ENCODE measurements at places on chromosomes 6 and 20. TPM values are rescaled to one million over a fixed set of nuclear protein-coding genes. Genes with fewer than 3 reads are reported as not detected.

The BPIFB4 gene
- total RNA-seq, result not detected

The NRN1 gene
- total RNA-seq, result 6.4 TPM

The RSPH9 gene
- 0.58 TPM for total RNA-seq

The THBD gene
- 11.6 TPM for total RNA-seq

The PRSS16 gene
- 35.1 TPM for total RNA-seq

The SDCBP2 gene
- total RNA-seq, result 176 TPM

The EYS gene
- not detected for total RNA-seq

The FOXC1 gene
- 9.5 TPM for total RNA-seq

DNA sequence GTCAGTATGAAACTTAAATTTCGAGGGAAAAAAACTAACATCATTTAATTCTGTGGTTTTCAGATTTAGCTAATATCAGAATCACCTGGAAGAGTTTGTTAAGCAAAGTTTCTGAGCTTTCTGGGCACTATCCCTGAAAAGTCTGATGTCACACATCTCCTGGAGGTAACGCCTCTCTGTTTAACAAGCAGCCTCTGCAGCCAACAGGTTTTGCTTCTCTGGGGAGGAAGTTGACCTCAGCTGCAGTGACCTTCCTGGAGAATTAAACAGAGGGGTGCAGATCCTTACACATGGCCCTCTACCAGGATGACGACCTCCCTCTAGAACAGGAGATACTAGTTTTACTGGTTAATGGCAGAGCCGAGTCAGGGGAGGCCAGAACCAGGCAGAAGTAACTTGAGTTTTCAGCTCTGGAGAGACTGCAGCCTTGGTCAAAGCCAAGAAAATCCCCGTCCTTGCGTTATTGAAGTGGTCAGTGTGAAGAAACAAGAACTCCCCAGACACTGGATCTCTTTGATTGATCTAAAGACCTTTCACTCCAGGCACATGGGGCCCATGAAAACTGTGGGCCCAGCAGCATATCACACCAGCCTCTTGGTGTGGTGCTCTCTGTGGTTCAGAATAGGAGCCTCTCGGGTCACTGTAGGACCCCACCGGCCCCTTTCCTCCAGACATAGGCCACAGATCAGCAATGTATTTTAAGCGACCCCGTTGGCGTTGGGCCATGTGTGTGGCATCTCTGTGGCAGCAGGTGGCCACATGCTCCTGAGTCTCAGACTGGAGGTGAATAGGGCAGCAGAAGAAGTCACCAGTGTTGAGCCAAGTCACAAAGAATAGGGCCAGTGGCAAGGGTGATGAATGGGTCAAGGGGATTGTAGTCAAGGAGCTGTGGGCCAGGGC is 33.4 kb upstream of the CCR6 start:
- no peak for DNase-seq

GRCh38 chr6:84554074-84554473 is 210.3 kb downstream of the TBX18 start:
- DNase-seq, result no peak

DNA sequence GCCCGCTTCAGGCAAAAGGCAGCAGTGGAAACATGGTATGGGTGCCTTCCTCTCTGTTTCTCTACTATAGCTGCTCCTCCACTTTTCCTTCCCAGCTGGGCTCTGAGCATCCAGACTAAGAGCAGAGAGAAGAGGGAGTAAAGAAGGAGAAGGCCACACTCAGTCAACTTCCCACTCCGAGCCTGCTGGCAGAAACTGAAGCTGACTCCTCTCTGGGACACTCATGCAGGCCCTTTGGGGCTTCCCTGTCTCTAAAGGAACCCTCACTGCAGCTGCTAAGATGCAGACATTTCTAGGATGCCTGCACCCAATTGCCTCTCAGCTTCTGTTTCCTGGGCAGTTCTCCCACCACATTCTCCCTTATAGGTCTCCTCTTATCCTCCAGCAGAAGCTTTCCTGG is 88.9 kb downstream of the FRK start:
- DNase-seq, result no peak

DNA sequence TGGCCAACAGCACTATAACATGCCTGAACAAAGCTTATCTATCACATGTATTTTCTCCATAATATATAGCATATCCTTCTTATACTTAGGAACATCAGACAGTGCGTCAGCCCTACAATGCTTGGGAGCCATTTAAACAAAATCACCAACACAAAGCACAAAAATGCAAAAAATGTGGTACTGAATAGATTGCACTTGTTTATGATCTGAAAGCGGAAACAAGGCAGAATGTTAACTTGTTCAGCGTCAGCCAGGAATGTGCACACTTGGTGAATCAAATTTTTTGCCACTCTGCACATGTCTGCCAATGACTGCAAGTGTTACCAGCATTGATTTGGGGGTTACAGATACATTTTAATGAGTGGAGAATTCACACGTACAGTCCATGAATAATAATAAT is 14.8 kb downstream of the SLC35A1 start:
- DNase-seq, result no peak

DNA sequence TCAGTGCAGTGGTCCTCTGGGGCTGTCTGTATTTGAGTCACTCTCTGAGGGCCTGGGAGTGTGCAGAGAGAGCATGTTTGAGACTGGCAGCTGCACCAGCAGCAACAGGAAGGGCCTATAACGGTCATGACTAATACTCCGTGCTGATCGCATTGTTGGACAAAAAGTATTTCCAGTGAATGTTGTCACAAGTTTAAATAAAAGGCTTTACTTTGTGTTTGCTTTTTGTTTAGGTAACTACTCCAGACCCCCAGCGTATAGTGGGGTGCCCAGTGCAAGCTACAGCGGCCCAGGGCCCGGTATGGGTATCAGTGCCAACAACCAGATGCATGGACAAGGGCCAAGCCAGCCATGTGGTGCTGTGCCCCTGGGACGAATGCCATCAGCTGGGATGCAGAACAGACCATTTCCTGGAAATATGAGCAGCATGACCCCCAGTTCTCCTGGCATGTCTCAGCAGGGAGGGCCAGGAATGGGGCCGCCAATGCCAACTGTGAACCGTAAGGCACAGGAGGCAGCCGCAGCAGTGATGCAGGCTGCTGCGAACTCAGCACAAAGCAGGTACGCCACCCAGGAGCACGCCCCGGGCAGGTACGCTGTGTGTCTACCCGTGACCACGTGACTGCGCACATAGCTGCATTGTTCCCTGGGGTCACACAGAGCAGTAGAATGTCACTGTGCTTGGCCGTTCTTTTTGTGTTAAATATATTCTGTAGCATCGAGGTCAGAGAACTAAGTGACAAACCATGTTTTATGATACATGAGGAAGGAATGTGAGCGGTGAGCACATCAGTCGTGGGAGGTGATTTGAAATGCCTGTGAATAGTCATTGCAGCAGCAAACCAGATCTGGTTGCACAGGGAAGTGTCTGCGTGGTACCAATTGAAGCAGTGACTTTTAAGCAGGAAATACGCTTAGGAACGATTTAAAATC is 174.7 kb downstream of the TMEM242 start:
- DNase-seq, result peak; percentile 42

DNA sequence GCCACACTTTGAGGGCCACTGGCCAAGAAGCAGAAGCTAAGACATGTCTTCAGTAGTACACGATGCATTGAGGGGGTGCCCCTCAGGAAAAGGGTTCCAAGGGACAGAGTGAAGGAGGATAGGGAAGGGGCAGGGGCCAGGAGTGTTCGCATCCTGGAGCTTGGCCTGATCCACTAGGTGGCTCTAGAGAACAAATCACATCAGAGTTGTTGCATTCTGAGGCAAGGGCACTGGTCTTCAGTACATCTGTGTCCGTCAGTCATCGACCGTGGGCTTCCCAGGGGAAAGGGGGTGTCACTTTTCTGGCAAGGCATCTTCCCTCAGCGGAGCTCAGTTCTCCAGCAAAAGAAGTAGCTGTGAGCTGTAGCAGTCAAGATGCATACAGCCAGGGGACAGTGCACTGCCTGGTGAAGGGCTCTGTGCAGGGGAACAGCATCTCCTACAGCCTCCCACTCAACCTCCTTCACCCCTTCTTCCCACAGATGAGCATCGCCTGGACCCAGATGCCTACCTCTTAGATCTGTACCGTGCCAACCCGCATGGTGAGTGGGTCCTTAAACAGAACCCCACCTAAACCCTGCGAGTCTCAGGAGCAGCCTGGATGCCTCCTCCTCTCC is 47.8 kb downstream of the ARHGAP40 start:
- DNase-seq, result no peak

GRCh38 chr20:45011108-45011526 is 44.8 kb downstream of the STK4 start:
- DNase-seq, result peak; percentile 58

DNA sequence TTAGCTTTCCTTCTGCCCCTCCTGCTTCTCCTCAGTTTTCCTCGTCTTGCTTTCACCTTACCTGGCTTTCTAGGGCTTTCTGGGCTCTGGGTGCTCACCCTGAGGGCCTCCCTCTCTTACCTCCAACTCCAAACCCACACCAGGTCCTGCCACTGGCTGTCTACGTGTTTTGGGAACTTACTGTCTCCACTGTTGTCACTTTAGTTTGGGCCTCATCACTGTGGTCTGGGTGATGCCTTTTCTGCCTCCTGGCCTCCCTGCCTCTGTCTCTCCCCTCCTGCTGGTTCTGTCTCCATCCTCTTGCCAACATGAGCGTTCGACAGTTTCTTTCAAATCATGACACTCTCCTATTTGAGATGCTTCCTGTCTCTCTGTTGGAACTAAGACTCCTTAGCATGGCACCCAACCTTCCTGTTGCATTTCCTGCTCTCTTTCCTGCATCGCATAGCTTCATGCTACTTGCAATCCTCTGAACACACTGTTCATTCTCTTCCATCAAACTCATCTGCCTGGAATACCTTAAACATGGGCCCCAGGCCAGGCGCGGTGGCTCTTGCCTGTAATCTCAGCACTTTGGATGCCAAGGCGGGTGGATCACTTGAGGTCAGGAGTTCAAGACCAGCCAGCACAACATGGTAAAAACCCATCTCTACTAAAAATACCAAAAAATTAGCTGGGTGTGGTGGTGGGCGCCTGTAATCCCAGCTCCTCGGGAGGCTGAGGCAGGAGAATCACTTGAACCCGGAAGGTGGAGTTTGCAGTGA is 5.5 kb downstream of the CD40 start:
- no peak for DNase-seq

DNA sequence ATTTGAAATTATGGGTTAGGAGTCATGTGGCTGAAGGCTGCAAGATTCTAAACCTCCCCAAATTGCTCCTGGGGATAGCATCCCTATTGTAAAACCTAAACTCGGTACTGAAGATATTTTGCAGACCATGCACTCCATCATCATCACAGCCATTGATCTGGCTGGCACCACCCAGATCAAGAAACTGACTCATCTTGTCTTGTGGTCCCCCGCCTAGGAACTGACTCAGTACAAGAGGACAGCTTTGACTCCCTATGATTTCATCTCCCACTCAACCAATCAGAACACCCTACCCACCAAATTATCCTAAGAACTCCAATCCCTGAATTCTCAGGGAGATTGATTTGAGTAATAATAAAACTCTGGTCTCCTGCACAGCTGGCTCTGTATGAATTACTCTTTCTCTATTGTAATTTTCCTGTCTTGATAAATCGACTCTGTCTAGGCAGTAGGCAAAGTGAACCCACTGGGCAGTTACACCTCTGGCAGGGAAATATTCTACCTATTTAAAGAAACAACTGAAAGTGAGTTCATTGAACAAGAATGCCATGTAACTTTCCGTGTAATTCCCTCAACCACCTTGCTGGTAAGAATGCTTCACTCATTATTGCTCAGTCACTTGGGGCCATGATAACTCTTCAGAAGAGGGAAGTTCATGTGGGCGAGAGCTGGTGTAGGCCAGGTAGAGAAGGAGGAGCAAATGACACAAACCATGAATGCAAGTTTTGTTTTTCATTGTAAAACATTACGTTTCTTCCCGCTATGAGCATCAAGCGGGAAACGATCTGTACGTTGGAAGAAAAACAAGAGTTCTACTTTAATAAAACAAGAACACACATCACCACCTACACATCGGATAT is 602.9 kb upstream of the ARID1B start:
- DNase-seq, result no peak

DNA sequence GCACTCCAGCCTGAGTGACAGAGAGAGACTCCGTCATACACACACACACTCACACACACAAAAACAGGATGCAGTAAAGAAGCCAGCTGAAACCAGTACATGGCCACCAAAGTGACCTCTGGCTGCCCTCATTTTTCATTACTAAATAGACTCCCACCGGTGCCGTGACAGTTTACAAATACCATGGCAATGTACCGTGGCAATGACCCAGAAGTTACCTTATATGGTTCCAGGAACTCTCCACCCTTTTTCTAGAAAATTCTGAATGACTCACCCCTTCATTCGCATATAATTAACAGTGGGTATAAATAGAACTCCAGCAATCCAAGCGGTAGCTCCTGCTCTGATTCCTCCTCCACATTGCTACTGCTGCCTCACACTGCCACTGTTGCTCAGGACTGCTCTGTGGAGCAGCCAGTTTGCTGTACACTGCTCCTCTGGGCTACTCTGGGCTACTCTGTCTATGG is 57.7 kb downstream of the SNX5 start:
- DNase-seq, result no peak

DNA sequence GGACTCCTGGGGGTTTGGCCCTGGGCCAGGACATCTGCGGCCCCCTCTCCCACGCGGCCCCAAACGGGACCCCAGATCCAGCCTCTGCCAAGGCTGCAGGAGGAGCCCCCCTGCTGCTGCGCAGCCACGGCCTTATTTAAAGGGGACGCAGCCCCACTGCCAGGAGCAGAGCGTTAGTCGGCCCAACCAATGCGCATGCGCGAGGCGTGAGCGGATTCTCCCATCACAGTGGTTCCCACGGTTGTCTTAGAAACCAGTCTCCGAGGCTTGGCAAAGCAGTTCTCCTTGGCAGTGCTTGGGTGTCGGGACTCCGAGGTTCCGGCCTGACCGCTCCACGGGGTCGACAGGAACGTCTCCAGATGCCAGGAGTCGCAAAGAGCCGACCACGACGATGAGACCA is 288.3 kb upstream of the ZNF337 start:
- peak; percentile 46 for DNase-seq

DNA sequence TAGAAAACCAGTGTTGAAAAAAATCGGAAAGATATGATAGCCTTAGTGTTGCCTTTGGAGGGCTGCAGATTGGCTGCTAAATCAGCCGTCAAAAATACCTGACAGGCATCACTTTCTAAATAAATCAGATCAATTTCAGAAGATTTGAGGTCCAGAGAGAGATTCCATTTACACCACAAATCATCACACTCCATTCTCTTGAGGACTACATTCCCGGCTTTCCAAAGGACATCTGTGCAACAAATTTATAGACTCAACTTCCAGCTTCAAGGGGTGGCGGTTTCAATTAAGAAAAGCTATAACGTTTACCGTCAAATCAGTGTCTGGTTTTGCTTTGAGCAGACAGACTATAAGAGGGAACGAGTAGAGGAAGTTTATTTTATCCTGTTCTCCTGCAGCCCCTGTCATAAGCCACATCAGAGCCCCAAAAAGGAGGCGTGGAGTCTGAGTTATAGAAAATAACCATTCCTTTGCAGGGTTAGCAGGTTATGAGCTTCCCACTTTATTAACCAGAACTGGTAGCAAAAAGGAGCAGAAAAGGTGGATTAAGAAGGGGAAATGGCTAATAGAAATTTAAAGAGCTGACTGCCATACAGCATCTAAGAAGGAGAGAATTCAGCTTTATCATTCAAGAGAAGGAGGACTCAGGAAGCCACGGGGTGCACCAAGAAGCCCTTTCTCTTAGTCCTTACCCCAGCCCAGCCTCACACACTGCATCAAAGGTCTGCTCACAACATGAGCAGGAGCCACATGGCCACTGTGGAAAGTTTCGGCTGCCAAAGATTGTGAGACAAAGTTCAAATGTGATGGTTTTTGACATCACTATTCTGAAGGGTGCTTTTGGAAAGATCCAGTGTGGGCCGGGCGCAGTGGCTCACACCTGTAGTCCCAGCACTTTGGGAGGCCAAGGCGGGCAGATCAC is 12.9 kb upstream of the UQCC2 start:
- DNase-seq, result no peak
